ENCODE measurements at places on chromosomes 5 and 9.

DNA sequence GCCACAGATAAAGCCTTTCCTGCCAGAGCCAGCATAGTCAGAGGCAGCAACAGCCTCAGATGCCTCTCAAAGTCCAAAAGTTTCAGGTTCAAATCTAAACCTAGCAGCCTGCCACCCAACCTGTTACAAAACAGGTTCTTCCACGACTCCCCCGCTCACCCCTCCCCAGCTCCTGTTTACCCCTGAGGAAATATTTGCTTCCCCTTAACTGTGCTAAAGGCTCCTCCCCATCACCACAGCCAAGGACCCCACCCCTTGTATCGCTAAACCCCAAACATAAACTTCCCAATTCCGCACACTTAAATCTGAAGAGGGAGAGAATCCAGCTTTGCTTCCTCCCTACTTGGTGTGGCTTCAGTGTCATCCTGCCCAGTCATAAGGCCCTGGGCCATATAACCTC, 15.4 kb upstream of the VDAC1 start:
- no peak for DNase-seq

- DNase-seq = no peak
Observed at GRCh38 chr9:126499911-126500599, 113.7 kb upstream of the LMX1B start.

GRCh38 chr9:14111696-14112095, 202.2 kb downstream of the NFIB start:
- no peak for DNase-seq

- no peak for DNase-seq
Observed at GRCh38 chr5:123438902-123439301, 15.7 kb upstream of the CEP120 start.

DNA sequence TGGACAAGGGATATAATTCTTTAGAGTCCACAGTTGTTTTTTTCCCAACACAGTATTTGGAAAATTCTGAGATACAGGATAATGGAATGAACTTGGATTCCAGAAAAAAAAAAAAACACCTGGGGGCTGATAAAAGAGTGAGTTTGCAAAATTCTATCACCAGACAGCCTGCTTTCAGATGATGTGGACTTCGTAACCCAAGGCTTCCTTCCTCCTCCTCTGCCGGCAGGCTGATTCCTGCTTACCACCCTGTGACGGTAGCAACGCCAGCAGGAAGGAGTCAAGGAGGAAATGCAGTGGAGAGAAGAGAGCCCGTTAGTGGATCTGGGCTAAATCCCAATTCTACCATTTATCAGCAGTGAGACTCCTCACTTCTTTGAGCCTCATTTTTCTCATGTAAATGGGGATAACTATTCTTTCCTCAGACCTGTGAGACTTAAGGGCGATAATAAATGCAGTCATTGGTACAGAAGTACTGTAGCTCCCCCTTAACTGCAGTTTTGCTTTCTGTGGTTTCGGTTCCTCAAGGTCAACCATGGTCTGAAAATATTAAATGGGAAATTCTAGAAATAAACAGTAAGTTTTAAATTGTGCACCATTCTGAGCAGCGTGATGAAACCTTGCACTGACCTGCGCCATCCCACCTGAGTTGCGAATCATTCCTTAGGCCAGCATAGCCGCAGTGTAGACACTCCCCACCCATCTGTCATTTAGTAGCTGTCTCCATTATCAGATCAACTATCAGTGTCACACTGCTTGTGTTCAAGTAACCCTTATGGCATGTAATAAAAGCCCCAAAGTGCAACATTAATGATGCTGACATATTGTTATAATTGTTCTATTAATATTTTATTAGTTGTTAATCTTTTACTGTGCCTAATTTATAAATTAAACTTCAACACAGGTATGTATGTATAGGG, 71.4 kb downstream of the DCP2 start:
- DNase-seq = no peak

GRCh38 chr5:29744618-29745017, 1448.9 kb upstream of the CDH6 start:
- DNase-seq = no peak

GRCh38 chr5:32612134-32612888, 27.0 kb downstream of the SUB1 start:
- no peak for DNase-seq

GRCh38 chr5:171855798-171856763, 70.5 kb downstream of the SMIM23 start:
- no peak for DNase-seq

DNA sequence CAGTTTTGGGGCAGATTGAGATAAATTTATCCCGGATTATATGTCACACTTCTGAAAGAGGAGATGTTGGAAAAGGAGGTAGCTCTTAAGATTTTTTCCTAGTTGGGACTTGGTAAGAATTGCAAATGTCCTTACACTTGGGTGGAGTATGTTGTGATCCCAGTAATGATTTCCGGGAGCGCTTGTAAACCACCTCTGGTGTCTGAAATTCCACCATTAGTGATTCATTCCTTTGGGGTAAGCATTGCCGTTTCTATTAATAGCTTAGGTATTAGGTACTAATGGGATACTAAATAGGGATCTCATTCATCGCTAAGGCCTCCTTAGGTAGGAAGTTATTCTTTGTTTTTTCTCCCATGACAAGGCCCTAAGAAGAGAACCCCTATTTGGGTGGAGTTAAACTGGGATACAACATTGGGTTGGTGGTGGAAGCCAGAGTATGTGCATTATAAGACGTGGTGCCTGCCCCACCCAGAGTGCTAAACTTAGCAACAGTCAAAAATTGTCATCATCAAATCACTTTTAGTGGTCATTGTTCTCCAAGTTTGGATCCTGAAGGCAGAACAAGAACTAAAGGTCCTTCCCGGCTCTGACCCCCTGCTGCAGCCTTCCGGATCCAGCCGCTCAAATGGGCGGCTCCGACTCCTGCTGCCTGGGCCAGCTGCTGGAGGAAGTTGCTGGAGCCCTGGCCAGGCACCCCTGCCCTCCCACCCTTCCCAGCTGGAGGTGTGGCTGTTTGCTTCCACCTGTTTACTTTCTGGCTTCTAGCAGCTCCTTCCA, 31.7 kb upstream of the DAB2IP start:
- no peak for DNase-seq

DNA sequence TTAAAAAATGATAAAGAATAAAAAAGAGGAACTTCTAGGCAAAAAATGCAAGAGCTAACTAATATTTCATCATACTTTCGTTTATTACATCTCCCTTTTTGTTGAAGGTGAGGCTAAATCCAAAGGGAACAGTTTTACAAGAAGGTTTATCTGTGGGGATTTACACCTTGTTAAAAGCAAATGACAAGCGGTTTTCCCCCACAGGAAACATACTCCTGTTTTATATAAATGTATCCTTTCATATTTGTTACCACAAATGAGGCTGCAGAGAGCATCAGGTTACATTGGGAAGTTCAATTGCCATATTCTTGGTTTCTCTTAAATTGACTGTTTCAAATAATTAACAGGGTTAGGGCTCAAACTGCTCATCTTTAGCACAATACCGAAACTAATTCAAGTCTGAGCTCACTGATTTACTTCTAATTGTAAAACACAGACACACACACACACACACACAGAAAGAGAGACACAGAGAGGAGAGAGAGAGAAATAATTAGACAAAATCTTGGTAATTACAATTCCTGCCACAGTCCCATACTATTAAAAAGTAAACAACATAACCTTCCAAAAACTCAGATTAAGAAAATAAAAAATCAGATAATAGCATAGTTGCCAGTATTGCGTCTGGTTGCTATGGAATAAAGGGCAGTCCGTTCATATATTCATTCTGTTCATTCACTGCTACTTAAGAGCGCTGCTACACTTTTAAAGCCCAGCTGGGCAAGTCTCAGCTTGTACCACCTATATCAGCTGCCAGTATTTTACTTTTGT, 17.1 kb downstream of the RFX3 start:
- no peak for DNase-seq

DNA sequence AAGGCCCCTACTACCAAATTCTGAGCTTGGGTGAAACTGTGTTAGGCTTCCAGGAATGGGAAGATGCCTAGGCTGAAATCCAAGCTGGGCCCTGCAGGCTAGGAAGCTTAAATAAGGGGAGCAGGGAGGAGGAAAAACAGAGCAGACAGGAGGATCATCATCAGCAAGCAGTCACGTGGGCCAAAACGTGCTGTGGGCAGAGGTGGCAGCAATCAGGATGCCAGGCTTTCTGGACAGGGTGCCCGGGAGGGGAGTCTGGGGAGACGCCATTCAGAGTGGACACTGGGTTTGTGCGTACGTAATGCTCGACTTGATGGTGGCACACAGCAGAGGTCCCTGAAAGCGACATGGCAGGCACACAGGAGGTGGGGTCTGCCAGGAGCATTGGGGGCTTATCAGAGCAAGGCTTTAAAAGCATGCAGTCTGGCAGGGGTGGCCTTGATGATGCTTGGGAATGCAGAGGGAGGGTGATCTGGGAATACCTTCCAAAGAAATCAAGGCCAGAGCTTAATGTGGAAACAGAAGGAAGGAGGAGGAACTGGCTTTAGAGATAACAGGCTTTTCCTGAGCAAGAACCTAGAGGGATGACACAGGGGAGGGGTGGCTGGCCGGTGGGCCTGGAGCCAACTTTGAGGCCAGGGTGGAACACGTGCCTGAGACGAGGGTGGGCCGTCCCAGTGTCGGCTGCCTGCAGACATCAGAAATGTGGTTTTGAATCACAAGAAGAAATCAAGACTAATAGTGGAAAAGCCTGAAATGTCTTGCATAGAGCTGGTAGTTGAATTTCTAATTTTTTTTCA, 212.5 kb downstream of the GADD45G start:
- DNase-seq = no peak

DNA sequence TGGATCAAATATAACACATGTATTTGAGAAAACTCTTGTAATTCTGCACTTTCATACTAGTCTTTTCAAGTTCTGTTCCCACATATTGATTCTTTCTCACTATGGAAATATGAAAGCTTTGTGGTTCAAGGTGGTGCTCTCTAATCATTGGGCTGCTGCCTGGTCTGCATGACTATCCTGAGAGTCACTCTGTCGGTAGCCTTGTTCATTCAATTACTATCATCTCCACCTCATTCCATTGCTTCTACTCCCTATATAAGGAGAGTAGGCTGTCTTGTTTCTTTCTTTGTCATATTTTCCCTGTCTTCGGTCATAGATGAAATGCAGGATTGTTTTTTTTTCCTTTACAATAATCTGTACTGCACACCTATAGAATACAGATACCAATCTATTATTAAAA, 341.4 kb upstream of the ACTBL2 start:
- no peak for DNase-seq

GRCh38 chr9:22240619-22241018, 206.0 kb upstream of the DMRTA1 start:
- no peak for DNase-seq

DNA sequence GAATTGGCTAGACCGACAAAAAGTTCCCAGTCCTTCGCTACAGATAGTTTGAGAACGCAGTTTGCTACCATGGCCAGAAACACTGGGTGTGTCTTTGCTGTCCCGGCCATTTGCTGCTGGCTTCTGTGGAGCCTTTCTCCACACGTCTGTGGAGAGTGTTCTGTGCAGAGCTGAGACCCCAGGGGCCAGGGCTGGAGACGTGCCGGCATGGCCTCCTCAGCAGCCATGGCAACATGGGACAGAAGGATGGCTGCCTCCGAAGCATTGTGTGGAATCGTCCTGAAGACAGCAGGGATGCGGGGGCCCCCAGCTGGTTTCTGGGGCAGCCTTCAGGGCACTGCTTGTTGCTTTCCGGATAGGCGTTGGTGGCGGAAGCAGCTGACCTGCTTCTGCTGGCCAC, 142.8 kb downstream of the GADD45G start:
- no peak for DNase-seq

- DNase-seq = no peak
Observed at GRCh38 chr5:138141734-138142133, 2.5 kb upstream of the NME5 start.

- no peak for DNase-seq
Observed at GRCh38 chr9:93620881-93621820, 44.8 kb downstream of the PHF2 start.

DNA sequence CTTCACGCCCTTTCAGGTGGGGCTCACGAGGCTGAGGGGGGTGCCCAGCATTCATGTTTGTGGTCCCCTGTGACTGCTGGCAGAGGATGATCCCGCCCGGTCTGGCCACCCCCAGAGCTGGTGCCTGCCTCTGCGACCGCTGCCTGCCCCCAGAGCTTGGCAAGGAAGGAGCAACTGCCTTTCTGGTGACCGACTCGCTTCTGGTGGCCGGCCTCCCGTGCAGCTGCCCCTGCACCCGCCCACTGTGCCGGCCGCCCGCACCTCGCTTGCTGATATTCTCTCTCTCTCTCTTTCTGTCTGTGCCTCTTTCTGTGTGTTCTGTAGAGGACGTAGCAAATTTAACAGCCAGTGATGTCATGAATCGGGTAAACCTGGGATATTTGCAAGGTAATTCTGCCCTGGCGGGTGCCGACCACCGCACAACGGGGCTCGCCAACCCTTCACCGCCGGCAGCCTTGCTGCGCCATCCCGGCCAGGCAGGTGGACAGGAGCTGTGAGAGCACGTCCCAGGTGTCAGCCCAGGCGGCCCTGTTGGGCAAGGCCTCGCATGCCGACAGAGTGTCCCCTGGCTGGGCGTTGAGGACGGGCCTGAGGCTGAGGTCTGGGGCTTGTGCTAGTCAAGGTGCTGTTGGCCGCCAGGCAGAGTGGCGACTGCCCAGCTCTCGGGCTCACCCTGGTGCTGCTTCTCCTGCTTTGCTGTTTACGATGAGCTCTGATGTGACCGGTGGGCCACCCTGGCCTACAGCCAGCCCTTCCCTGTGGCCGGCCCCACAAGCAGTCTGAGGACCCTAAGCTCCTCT, 86.0 kb downstream of the KCNT1 start:
- no peak for DNase-seq

DNA sequence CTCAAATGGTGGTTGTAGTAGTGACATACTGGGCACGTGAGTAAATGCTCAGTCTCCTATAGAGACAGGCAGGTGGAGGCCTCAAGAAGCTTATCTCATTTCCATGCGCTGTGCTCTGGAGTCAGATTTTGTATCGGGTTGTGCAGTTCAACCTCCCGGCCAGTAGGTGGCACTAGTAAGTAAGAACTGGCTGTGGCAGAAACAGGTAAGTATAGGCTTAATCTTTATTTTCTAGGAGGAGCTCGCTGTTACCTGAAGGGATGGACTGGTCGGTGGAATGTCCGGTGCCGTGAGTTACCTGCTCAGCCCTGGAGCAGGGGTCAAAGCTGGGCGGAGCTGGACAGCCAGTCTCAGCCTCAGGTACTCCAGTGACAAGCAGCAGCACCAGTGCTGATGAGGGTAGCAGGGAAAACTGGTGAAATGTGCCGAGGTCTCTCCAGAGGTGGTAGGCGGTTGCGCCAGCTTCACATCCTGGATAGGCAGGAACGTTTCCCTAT, 880.1 kb upstream of the SEMA6A start:
- DNase-seq = peak; percentile 9

- no peak for DNase-seq
Observed at GRCh38 chr9:122807271-122807900, 7.5 kb downstream of the OR1K1 start.

DNA sequence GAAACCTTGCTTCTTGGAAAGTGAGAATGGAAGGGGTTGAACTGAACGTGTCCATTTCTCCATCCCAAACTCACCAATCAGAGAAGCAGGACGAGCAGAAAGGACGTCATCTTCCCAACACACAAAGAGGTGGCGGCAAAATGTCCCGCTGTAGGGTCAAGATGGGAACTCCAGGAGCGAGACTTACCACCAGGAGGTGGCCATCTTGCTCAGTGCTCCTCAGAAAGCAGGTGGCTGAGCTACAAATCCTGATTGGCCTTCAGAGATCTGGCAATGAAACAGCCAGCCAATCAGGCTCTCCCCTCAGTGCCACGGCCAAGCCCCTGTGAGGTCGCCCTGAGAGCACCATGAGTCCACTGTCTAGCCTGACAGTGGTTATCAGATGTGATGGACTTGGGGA, 259.0 kb downstream of the NDUFS4 start:
- no peak for DNase-seq
